ENCODE measurements at places on chromosomes 4 and X. TPM values are rescaled to one million over a fixed set of nuclear protein-coding genes. Genes with fewer than 3 reads are reported as not detected.
A peak's percentile ranks its signal among the peaks of the same experiment; 100 is the strongest.

Gene GPC3
- 805 TPM for total RNA-seq

Gene ARHGEF6
- not detected for total RNA-seq

Gene MAMLD1
- total RNA-seq = not detected

Gene FGF13
- 0.84 TPM for total RNA-seq

Gene LSM6
- 83.8 TPM for total RNA-seq

Gene SLC10A4
- not detected for total RNA-seq

Gene MAGEB1
- not detected for total RNA-seq

Gene TLR7
- total RNA-seq = not detected

Gene HS6ST2
- not detected for total RNA-seq

Gene GPR173
- total RNA-seq = not detected

Gene PPP4R3C
- total RNA-seq = not detected

Gene TTC29
- total RNA-seq = not detected

Gene SOX3
- total RNA-seq = not detected

Gene CLCN4
- 2.6 TPM for total RNA-seq

DNA sequence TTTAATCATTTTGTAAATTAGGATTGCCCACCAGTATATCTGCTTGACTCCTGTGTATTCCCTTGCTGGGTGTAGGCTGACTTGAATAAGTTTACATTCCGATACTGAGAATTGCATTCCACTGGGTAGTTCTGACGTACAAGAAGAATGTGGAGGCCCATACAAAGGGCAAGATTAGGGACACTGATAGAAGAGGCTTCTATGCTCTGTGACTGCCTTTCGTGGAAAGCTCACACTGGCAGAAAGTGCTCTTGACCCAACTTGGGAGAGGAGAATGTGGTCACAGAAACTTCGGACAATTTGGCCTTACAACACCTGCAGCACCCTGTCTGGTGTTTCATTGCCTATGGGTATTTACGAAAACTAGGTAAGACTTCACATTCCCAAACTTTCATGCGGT is 126.3 kb downstream of the RAPGEF2 start:
- no peaks in the 10 kb centered on the region for H3K27me3 ChIP-seq
- peak overlapping the region; percentile 19 for H3K27ac ChIP-seq
- no peak overlapping the region for H3K4me3 ChIP-seq
- H3K36me3 ChIP-seq = no peaks in the 10 kb centered on the region

GRCh38 chr4:157550028-157550427 is 329.5 kb downstream of the GRIA2 start:
- no peak overlapping the region for H3K27ac ChIP-seq
- no peaks in the 10 kb centered on the region for H3K36me3 ChIP-seq
- H3K27me3 ChIP-seq = no peaks in the 10 kb centered on the region
- no peaks in the 10 kb centered on the region for H3K4me1 ChIP-seq
- H3K4me3 ChIP-seq = no peak overlapping the region

GRCh38 chr4:184021389-184021788 is 116.3 kb downstream of the STOX2 start:
- no peak overlapping the region for H3K4me3 ChIP-seq
- no peak for DNase-seq
- no peak overlapping the region for H3K27ac ChIP-seq
- no peaks in the 10 kb centered on the region for H3K4me1 ChIP-seq

- peaks cover 7% of the 10 kb centered on the region for H3K4me1 ChIP-seq
- H3K36me3 ChIP-seq = no peaks in the 10 kb centered on the region
- no peak overlapping the region for H3K27ac ChIP-seq
- no peak for DNase-seq
Observed at GRCh38 chr4:99252746-99253145, 33.7 kb upstream of the ADH6 start.

- H3K4me3 ChIP-seq = peak overlapping the region; percentile 63
- H3K4me1 ChIP-seq = no peaks in the 10 kb centered on the region
- no peaks in the 10 kb centered on the region for H3K36me3 ChIP-seq
- H3K27me3 ChIP-seq = no peaks in the 10 kb centered on the region
- DNase-seq = peak; percentile 6
- H3K27ac ChIP-seq = peak overlapping the region; percentile 91
Observed at GRCh38 chrX:74613370-74614092, 893 bp downstream of the RLIM start.

- no peak for DNase-seq
- no peaks in the 10 kb centered on the region for H3K4me1 ChIP-seq
- H3K27me3 ChIP-seq = no peaks in the 10 kb centered on the region
- H3K4me3 ChIP-seq = no peak overlapping the region
- H3K27ac ChIP-seq = no peak overlapping the region
Observed at GRCh38 chr4:124157396-124158083, 555.0 kb downstream of the ANKRD50 start.

DNA sequence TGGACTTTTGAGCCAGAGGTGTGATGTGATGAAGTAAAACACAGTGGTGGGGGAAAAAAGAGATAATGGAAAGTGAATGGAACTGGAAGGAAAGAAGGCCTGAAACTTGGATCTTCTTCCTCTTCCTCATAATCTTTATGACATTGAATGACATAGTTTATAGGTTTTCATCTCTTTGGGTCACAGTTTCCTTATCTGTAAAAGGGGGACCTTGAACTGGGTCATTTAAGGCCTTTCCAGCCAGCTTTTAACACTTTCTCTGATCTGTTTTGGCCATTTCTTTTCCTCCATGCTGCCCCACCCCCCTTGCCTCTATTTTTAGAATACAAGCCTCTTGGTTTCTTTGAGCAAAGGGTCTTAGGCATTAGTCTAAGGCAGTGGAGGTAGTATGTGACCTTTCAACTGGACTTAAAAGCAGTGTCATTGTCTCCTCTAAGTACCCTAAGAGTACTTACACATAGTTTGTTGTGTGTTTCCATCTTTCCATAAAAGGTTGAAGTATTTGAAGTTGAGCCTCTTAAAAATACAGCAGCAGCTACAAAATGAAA is 7.8 kb downstream of the CPEB2 start:
- no peak for DNase-seq
- no peak overlapping the region for H3K27ac ChIP-seq

GRCh38 chr4:48588230-48589097 is 98.4 kb downstream of the ZAR1 start:
- DNase-seq = no peak
- peaks cover 3% of the 10 kb centered on the region for H3K36me3 ChIP-seq
- no peak overlapping the region for H3K4me3 ChIP-seq
- no peaks in the 10 kb centered on the region for H3K4me1 ChIP-seq

GRCh38 chrX:152450076-152450475 is 1.0 kb downstream of the GABRA3 start:
- no peaks in the 10 kb centered on the region for H3K27me3 ChIP-seq
- no peaks in the 10 kb centered on the region for H3K36me3 ChIP-seq
- no peak overlapping the region for H3K27ac ChIP-seq
- H3K4me1 ChIP-seq = no peaks in the 10 kb centered on the region
- DNase-seq = no peak

GRCh38 chr4:153706519-153706918 is 22.4 kb downstream of the TLR2 start:
- 0 out of 2 replicates have a peak, but pooled peaks cover 1% of the 10 kb centered on the region for H3K27me3 ChIP-seq
- H3K36me3 ChIP-seq = no peaks in the 10 kb centered on the region
- H3K27ac ChIP-seq = no peak overlapping the region

GRCh38 chr4:38132107-38132673 is 172.0 kb downstream of the PTTG2 start:
- peak overlapping the region; percentile 92 for H3K27ac ChIP-seq
- H3K27me3 ChIP-seq = no peaks in the 10 kb centered on the region
- DNase-seq = no peak

- no peaks in the 10 kb centered on the region for H3K36me3 ChIP-seq
- DNase-seq = no peak
- no peak overlapping the region for H3K27ac ChIP-seq
- H3K4me3 ChIP-seq = no peak overlapping the region
- H3K4me1 ChIP-seq = no peaks in the 10 kb centered on the region
Observed at GRCh38 chrX:82732861-82733260, 775.2 kb upstream of the POU3F4 start.

DNA sequence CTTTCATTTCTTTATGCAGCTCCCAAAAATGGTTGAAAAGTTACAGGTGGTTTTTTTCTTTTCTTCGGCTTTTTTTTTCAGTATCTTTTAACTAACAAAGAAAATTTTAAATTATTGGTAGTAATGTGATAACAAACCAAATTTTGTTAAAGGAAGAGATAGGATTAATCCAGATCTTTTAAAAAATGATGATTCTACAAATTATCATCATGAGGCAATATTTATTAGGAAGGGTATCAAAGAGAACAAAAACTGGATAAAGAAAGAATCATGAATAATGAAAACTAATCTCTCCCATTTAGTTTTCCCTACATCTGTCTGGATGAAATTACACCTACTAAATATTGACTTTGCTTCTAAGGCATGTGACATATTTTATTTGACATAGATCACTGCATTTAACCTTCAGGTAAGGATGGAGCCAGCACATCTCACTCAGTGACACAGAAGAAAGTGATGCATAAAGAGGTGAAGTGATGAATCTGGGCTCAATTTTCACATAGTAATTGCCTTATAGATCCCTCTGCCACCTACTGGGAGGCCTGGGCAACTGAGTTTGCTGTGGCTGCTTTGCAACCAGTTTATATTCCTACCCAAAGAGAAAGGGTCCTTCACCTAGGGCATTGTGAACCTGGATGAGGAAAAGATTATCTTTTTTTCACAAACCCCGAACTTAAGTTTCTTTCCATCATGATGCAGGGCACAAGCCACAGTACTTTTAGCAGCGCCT is 155.6 kb downstream of the HNRNPD start:
- H3K36me3 ChIP-seq = no peaks in the 10 kb centered on the region
- H3K4me1 ChIP-seq = no peaks in the 10 kb centered on the region
- H3K27ac ChIP-seq = no peak overlapping the region
- no peak overlapping the region for H3K4me3 ChIP-seq
- H3K27me3 ChIP-seq = no peaks in the 10 kb centered on the region
- no peak for DNase-seq

- no peak for DNase-seq
- peaks cover 12% of the 10 kb centered on the region for H3K4me1 ChIP-seq
- H3K27me3 ChIP-seq = no peaks in the 10 kb centered on the region
- peaks cover 88% of the 10 kb centered on the region for H3K36me3 ChIP-seq
- no peak overlapping the region for H3K27ac ChIP-seq
- no peak overlapping the region for H3K4me3 ChIP-seq
Observed at GRCh38 chr4:10077483-10078335, 38.9 kb downstream of the WDR1 start.

Measured in HepG2 (cell line).